ENCODE measurements at places on chromosomes 2 and 18.
A peak's percentile ranks its signal among the peaks of the same experiment; 100 is the strongest.

GRCh38 chr18:63232826-63233225 lies 86.7 kb downstream of the BCL2 start:
- DNase-seq: no peak

GRCh38 chr2:189865826-189866225 lies 81.6 kb downstream of the PMS1 start:
- DNase-seq: no peak

- no peak for DNase-seq
Observed at GRCh38 chr2:233114421-233114861, 54.3 kb downstream of the INPP5D start.

- DNase-seq: no peak
Observed at GRCh38 chr2:114642166-114642770, 199.8 kb downstream of the DPP10 start.

DNA sequence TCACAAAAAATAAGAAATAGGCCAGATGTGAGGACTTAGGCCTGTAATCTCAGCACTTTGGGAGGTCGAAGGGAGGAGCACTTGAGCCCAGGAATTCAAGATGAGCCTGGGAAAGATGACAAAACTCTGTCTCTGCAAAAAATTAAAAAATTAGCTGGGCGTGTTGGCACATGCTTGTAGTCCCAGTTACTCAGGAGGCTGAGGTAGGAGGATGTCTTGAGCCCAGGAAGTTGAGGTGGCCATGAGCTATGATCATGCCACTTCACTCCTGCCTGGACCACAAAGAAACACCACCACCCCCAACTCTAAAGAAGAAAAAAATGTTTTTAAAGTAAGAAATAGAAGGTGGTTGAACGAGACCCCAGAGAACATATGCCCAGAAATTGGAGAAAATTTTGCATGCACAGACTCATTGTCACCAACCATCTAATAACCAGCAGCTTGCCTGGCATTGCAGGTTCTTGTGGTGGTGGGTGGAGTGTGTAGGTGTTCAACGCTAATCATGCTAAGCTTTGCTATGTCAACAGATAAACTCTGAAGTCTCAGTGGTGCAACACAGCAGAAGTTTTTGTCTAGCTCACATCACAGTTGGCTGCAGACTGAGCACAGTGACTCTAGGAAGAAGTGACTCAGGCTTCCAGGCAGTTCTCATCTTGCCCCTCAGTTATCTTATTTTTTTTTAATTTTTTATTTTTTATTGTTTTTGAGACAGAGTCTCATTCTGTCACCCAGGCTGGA lies 18.6 kb downstream of the ARL4C start:
- DNase-seq: no peak

DNA sequence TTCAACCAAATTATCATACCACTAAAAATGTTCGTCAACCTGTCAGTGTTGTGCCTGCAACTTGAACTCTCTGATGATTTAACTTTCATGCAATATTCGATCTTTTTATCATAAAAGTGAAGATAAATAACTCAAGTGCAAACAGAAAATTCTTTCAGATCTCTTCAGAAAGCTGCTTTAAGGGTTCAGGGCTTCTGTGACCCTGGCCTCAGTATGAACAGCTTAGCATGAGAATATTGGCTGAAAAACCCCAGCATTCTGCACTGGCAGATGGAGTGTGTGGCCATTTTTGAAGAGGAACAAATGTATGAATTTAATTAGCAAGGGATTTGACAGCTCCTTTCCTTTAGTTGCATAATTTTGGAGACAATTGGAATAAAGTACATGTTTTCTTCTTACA lies 851.4 kb upstream of the SOX11 start:
- DNase-seq: no peak

DNA sequence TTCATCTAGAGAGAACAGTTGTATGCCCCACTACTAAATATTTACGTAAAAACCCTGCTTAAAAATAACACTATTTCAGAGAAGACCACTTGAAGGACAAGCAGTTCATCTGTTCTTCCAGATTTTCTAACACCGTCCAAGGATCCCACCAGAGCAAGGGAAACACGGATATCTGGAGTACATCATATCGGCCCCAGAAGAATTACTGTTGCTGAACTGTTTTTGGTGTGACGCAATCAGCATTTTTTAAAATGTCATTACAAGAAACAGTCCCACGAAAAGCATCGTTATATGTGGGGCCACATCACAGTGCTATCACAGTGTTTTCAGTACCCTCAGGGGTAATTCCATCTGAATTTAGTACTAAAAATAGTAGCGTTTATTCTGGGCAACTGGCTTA lies 134.5 kb upstream of the PKDCC start:
- no peak for DNase-seq

- peak; percentile 77 for DNase-seq
Observed at GRCh38 chr2:186891185-186891621, 42.2 kb upstream of the ZSWIM2 start.

DNA sequence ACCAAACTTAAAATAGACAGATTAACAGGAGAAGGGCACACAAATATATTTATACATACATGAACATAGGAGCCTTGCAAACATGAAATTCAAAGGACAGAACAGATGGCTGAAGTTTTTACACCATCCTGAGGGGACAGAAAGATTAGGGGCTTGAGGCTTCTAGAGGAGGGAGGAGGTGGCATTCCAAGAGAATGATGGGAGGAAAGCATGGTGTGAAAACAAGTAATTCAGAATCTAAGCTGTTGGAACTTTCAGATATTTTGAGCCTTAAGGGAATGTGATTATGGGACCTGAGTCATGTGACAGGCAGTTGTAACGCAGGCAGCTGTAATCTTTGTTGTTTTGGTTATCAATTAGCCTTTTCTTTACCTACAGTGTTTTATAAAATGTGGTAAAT lies 225.2 kb upstream of the SPOPL start:
- DNase-seq: no peak

DNA sequence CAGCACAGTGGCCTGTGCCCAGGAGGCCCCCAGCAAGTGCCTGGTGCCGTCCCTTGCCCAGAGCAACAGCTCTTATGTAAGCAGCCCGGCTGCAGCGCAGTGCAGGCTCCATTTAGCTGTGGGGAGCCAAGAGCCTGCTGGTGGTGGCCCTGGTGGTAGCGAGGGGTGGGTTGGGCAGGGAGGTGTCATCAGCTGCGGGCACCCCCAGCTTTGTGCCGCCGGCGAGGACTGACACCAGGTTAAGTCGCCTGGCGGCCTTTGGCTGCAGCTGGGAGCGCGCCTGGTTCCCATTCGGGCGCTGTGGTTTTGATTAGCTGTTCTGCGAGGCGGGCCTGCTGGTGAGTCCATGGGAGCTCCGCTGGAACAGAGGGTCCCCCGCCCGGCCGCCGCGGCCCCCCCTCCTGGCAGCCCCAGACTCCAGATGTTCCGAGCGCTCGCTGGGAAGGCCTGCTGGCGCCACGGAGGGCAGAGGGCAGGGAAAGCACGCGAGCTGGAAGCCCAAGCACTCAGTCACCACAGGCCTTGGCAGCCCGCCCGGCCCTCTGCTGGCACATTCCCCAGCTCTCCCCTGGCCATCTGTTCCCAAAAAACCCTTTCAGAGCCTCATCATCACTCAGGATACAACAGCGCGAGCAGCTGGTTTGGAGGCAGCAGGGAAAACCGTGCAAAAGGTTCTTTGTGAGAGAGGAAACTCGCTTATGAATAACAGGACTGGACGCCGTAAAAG lies 18.4 kb downstream of the ATOH8 start:
- peak; percentile 100 for DNase-seq

- no peak for DNase-seq
Observed at GRCh38 chr18:41486575-41486974, 468.5 kb upstream of the PIK3C3 start.

DNA sequence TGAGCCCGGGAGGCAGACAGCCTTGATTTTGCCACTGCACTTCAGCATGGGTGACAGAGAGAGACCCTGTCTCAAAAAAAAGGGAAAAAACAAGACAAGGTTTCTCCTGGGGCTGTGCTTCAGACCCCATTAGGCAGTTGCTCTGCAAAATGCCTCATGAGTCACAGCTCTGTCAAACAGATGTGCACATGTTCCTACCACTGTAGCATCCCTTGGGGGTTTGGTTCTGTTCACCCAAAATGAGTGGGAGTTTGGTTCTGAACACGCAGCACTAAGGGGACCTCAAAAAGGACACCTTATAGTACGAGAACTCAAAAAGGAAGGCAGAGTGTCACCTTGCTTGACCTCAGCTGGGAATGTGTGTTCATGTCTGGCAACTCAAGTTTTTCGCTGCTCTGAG lies 134.9 kb downstream of the RPIA start:
- no peak for DNase-seq

GRCh38 chr18:44133483-44133882 lies 547.2 kb upstream of the SETBP1 start:
- no peak for DNase-seq

GRCh38 chr2:70463997-70464396 lies 89.6 kb downstream of the TGFA start:
- no peak for DNase-seq

DNA sequence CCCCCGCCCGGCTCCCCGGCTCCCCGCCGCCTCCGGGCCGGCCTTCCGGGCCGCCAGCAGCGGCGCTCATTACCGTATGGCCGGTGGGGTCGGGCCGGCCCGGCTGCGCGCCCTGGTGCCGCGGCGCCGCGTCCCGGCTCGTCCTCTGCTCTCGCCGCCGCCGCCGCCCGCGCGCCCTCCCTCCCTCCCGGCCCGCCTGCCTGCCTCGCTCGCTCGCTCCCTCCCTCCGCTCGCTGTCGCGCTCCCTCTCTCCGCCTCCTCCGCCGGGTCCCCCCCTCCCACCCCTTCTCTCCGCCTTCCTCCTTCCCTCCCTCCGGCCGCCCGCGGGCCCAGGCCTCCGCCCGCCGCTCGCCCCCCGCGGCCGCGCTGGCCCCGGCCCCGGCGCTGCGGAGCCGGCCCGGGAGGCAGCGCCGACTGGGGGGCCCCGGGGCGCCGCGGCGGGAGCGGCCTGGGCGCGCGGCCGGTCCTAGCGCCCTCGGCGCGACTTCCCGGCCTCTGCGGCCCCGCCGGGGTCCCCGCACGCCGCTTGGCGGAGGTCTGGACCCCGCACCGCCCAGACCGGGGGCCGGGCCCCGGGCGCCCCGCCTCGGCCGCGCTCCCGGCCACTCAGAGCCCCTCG lies at the start of gene DNMT3A:
DNMT3A (minus strand) TSS at position 173 of the 619 bp plus-strand sequence. CDS start 27,941 bp downstream, outside the sequence.
- DNase-seq: peak; percentile 71

DNA sequence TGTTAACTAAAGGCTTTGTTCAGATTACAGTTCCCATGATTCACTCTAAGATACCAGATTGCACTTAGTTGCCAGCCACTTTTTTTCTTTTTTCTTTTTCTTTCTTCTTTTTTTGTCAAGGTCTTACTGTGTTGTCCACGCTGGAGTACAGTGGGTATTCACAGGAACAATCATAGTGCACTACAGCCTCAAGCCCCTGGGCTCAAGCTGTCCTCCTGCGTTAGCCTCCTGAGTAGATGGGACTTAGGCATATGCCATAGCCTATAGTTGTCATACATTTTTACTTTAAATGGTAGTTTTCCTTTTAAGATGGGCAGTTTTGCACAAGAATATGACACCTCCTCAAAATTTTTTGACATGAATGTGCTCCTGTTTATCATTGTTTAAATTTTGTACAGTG lies 2.1 kb downstream of the UGP2 start:
- DNase-seq: no peak

- DNase-seq: no peak
Observed at GRCh38 chr2:15133461-15133860, 427.7 kb downstream of the NBAS start.

GRCh38 chr2:153474407-153474806 lies 4.2 kb downstream of the RPRM start:
- DNase-seq: no peak

DNA sequence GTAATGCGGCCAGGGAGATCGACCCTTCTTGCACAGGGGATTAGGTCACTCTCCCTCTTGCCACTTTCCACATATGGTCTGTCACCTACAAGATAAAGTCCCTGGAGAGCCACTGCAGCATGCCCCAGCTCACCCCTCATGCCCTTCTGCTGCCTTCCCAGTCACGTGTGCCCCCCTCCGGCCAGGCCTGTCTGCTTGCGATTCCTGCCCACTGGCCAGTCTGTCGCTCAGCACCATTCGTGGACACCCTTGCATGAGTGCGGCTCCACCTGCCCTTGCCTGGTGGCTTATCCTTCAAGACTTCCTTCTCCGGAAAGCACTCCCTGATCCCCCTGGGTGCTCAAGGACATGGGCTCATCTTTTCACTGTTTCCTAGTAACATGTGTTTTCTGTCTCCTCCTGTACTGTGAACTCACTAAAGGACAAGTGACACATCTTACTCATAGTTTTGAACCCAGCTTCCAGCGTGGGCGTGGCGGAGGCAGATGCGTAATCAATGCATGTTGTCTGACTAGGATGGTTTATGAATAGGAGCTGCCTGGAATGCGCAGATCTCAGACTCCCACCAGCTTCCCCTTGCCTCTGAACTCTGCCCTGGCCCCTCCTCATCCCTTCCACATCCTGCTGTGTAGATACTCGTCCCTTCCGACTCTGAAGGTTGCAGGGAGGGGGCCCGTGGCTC lies 7.8 kb upstream of the NT5DC4 start:
- DNase-seq: no peak

- DNase-seq: no peak
Observed at GRCh38 chr2:173427887-173428668, 73.4 kb downstream of the CDCA7 start.

GRCh38 chr2:238161291-238162051 lies 2.7 kb downstream of the ERFE start:
- DNase-seq: no peak

DNA sequence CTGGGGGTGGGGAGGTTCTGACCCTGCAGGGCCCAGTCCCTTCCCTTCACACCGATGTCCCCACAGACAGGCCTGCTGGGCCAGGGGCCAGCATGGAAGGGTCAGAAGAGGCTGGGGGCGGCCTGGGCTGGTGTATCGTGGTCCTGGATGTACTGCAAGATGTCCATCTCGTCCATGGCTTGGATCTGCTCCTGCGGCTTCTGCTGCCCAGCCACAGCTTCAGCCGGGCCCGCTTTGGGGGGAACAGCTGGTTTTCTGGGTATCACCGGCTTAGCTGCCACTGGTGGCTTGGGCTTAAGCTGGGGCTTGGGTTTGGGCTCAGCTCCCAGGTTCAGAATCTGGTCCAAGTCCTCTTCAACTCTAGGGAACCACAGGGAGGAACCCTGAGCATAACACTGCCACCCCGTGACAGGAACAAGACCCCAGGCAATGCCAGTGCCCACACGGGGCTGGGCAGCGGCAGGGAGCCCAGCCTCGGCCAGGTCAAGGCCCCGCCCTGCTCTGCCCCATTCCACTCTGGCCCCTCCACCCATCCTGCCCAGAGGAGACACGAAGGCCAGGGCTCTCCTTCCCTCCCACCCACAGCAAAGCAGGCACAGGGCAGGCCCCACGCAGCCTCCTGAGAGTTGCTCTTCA lies 31.9 kb downstream of the HS1BP3 start:
- no peak for DNase-seq

DNA sequence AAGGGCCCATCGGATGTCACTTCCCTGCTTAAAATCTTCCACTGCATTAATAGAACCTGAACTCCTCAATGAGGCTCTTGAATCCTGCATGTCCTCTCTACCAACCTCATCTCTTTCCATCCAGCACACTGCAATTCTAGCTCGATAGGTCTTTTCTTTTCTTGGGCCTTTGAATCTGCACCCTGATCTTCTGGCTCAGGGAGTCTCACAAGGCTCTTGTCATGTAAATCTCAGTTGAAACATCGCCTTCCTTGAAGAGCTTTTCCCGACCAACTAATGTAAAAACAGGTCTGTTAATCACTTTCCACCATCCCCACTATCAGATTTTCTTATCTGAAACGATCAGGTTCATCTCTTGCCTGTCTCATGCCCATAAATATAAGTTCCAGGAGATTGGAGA lies 120.5 kb downstream of the MYO5B start:
- no peak for DNase-seq

- no peak for DNase-seq
Observed at GRCh38 chr2:131042148-131042775, 51.0 kb downstream of the FAM168B start.

GRCh38 chr18:59681051-59681450 lies 16.2 kb downstream of the CCBE1 start:
- DNase-seq: no peak

GRCh38 chr2:85353876-85354285 lies 447 bp downstream of the RETSAT start:
- peak; percentile 12 for DNase-seq

All from lung microvascular endothelial cell (primary cell).